ENCODE measurements at places on chromosomes 12 and 14. TPM values are rescaled to one million over a fixed set of nuclear protein-coding genes. Genes with fewer than 3 reads are reported as not detected.
A peak's percentile ranks its signal among the peaks of the same experiment; 100 is the strongest.

- DNase-seq = no peak
Observed at GRCh38 chr12:114215746-114216145, 190.2 kb downstream of the TBX5 start.

GRCh38 chr14:37585101-37585511, 9.9 kb downstream of the FOXA1 start:
- DNase-seq = no peak

- DNase-seq = no peak
Observed at GRCh38 chr12:21662122-21662792, 4.6 kb upstream of the LDHB start.

DNA sequence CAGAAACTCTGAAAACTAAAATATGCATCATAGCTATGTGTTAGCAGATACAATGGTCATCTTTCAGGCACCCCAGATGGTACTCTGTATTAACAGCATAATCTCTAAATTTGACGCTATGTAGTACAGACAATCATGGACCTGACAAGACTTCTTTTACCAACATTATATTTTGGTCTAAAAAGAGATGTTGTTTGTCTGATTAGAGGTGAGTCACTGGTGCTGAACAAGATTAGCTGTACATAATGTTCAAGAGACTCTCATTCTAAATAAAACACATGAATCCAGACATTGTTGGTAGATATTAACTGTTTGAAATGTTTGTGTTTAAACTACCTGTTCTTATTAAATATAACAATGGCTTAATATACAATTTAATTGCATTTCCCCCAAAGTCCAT, 146.4 kb upstream of the LMNTD1 start:
- no peak for DNase-seq

DNA sequence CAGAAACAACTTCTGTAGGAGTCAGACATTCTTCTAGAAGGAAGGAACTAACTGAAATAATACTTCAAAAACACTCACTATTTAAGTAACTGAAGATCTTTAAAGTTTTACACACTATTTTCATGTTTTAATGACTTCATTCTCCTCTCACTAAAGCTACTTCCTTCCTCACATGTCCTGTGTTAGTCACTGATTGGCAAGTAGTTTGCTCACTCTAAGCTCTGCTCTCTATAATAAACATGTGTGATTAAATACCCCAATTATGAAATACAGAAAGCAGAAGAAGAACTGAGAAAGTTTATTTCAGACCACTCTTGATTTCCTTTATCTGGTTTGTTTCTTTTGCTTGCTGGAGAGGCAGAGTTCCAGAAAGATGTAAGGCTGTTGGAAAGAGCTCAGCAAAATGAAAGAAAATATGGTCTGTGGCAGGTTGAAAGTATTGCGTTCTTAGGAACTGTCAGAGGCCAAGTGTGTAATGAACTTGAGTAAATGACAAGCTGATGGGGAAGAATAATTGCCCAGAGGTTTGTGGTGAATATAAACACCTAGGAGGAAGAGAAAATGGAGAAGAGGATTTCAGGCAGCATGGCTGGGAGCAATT, 522.0 kb upstream of the SEL1L start:
- DNase-seq = no peak

- DNase-seq = no peak
Observed at GRCh38 chr14:64841121-64841651, 38.5 kb downstream of the SPTB start.

DNA sequence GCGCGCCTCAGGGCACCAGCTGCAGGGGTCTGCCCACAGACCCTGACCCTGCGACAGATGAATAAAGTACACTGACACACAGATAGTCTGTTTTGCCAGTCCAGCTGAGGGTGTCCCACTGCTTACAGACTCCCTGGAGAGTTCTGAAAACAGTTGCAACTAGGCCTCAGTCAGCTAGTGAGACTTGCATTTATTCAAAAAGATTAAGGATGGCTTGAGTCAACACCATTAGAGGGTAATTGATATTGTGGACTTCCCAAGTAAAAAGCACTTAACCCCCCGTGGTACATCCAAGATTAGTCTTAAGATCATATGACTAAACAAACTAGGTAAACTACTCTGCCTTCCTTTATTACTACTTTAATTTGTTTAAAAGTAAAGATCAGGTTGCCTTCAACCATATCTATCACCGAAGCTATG, 11.1 kb upstream of the PSEN1 start:
- no peak for DNase-seq

The TSPAN19 gene
- not detected for total RNA-seq

The SLC7A8 gene
- 98.5 TPM for total RNA-seq

DNA sequence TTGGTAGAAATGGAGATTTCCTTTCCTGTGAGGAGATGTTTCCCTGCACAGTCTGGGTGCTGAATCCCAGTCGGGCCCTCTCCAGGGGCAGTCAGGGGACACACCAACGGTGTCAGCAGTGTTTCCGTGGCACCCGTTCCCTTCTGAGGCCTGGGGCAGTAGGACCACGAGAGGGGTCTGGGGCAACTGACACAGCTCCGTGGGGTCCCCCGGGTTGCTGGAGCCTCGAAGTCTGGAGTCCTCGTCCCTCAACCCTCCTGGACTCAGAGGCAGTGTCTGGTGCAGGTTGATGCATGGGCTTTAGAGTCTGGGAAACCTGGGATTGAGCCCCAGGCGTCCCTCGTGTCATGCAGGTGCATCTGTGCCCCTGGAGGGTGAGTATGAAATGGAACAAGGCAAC, 327.3 kb downstream of the ADGRD1 start:
- DNase-seq = no peak

The GLI1 gene
- 6.2 TPM for total RNA-seq

The PRICKLE1 gene
- 32.8 TPM for total RNA-seq

The SIRT4 gene
- 3.8 TPM for total RNA-seq

The CELA1 gene
- not detected for total RNA-seq

The AQP5 gene
- 1.6 TPM for total RNA-seq

DNA sequence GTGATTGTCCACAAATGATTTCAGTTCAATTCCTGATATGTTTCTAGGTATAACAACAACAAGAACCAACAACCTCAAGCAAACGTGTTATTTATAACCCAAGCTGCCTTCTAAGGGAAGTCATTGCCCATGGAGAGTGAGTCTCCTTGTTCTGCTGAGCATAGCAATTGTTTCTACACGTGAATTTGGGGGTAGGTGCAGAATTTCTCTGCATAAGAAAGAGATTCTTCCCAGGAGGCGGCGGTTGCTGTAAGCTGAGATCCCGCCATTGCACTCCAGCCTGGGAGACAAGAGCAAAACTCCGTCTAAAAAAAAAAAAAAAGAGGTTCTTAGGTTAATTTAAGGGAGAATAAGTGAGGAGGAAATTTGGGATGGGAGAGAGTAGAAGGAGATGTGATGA, 226.5 kb upstream of the PELI2 start:
- no peak for DNase-seq

- no peak for DNase-seq
Observed at GRCh38 chr12:80701388-80701787, 6.0 kb upstream of the MYF6 start.

The ZNF891 gene
- total RNA-seq = 2.6 TPM

The POTEM gene
- total RNA-seq = not detected

GRCh38 chr14:40936861-40937260, 669.8 kb upstream of the LRFN5 start:
- no peak for DNase-seq

DNA sequence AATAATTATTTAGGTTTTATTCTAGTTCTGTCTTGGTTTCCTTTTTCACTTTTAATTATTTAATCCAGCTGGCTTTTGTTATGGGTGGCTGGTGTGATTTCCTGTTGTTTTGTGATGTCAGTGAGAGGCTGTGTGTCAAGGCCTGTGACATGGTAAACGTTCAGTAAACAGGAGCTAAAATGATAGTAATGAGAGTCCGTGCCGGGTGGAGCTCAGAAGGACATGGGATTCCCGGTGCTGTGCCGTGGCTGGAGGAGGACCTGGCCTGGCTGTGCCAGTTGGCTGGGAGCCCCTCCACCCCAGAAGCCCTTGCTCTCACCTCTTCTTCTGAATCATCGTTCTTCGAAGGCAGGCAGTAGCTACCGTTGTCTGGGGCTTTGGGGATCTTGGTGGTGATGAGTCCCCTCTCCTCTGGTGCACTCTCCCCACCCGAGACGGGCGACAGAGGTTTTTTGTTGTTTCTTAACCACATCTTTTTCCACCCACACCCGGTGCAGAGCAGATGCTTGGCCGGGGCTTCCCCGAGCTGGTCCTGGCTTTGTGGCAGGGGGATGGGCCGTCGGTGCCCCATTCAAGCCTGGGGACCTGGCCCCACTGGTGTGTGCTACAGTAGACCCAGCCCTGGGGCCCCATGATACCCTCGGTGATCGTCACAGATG, 29.1 kb downstream of the SH2B3 start:
- DNase-seq = peak; percentile 47

The CFAP251 gene
- total RNA-seq = 7.0 TPM

DNA sequence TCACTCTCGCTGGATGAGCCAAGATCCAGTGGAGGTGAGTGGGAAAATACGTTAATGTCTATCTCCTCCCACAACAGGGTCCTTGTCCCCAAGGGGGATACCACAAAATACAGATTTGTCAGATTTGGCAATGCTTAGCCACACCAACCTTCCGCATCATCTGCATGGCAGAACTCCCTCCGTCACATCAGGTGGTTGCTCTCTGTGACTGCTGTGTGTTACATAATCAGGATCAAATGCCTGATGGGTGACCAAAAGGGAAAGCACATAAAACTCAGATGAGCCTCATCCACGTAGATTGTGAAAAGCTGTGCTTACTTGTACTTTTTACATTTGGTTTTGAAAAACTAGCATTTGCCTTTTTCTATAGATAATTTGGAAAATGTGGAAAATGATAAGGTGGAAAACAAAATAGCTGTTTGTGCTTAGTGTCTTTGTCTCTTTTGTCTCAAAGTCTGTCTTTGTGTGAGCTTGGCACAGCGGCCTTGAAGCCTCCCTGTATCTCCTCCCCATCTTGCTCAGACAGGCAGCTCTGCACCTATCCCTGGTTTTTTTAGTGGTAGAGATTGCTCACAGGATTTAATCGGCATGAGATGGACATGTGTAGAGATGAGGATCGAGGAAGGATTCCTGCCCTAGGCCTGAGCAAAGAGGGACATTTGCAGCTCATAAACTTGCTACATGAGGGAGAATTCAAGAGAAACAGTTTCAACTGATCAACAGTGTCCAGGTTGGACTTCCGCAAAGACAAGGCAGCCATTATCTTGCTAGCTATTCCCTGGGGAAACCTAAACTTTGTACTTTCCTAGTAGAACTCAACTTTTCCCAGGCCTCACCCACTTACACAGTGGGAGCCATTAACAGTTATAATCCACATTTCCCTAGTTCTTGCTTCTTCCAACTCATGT, 3.6 kb upstream of the FGF6 start:
- DNase-seq = no peak

The NT5DC3 gene
- 17.0 TPM for total RNA-seq

- no peak for DNase-seq
Observed at GRCh38 chr12:38350342-38351174, 34.0 kb downstream of the ALG10B start.

The NR1H4 gene
- 45.8 TPM for total RNA-seq

The RFX4 gene
- 0.26 TPM for total RNA-seq

The TEAD4 gene
- total RNA-seq = 5.1 TPM

DNA sequence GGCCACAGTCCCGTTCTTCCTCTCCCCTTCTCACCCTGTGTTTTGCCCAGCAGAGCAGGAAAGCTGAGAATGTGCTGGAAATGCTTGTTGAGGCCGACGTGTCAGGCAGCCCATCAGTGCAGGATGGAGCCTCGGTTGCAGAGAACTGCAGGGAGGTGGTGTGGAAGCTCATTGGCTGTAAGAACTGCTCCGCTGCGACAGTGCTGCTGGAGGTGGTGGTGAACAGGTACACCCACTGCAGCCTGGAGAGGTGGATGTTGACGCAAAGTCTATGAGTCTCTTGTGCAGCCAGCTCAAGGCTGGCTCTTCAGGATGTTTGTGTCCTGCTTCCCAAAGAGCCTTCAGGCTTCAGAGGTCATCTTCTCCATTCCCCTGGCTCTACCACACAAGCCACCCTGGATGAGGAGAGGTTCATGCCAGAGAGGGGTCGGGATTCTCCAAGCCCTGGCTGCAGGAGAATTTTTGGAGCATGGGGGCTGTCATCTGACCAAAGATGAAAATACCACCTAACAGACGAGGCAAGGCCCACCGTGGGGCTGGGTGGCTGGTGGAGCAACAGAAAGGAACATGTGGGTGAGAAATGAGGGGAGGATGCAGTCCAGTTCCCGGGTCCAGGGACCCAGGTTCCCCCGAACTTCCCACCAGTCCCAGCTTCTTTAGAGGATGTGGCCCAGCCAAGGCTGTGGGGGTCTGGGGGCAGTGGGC, 174.1 kb upstream of the PRMT8 start:
- DNase-seq = no peak
